Fibroblast of lung (primary cell): ENCODE measurements at places on chromosomes 7 and 10. TPM values are rescaled to one million over a fixed set of nuclear protein-coding genes. Genes with fewer than 3 reads are reported as not detected.

- H3K27ac ChIP-seq: no peak overlapping the region
- peaks cover 7% of the 10 kb centered on the region for H3K27me3 ChIP-seq
- no peak for DNase-seq
- H3K36me3 ChIP-seq: no peaks in the 10 kb centered on the region
These were observed 2.7 kb downstream of the MUC3A start for GRCh38 chr7:100951888-100952560.

DNA sequence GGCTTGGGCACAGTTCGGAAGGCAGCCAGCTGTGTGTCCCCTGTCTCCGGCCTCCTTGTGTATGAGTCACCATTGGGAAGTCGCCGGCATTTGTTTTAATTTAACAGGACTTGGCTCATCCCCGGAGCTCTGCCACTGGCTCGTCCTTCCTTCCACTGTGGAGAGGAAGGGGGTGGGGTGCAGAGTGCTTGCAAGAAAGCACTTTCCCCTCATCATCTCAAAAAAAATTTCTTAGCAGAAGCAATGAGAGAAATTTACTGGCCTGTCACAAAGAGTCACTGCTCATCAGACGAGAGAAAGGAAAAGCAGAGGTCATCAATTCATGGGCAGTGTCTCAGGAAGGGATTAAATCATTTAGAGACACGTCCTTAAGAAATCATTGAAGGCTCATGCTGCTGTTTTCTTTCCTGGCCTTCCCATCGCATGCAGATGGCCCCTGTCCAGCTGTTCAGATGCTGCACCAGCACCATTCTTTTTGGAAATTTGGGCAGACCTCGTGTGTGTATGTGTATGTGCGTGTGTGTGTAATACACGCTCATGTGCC lies 93.3 kb downstream of the BMS1 start:
- H3K27ac ChIP-seq: no peak overlapping the region
- no peaks in the 10 kb centered on the region for H3K27me3 ChIP-seq
- H3K4me3 ChIP-seq: no peak overlapping the region
- H3K4me1 ChIP-seq: no peaks in the 10 kb centered on the region
- no peaks in the 10 kb centered on the region for H3K36me3 ChIP-seq

DNA sequence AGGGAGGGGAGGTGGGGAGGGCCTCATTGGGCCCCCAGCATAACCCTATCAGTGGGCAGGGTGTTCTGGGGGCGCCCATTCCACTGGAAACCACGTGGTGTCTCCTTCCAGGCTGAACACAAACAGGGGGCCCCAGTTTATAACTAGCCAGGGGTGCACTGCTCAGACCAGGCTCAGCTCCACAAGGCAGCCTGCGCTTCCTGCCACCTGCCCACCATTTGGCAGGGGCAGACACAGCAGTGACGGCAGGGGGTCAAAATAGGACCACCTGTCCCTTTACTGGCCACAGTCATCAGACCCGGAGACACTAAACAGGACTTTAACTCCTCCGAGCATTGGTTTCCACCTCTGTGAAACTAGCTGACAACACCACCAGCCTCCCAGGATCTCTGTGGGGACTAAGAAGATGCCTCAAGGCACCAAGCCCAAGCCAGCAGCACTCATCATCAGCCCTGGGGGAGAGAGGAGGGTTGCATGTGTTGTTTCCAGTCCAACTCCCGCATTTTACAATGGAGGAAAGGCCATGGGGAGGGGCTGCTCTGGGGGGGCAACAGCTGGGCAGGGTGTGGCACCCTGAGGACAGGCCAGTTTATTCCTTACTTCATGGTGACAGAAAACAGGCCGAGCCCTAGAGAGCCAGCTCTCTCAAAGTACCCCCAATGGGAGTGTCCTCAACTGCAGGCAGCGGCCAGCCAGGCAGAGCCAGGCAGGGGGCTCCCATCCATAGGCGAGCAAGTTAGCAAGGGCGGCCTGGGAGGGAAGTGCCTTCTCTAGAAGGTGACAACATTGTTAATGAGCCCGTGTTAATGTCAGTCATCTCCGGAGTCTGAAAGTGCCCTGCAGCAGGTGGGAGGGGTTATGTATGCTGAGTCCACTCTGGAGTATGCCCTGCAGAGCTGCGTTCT lies 127.6 kb downstream of the TNS3 start:
- H3K4me3 ChIP-seq: no peak overlapping the region
- H3K36me3 ChIP-seq: peaks cover under 1% of the 10 kb centered on the region
- no peak for DNase-seq
- peaks cover 63% of the 10 kb centered on the region for H3K4me1 ChIP-seq
- H3K27ac ChIP-seq: peak overlapping the region; percentile 93

GRCh38 chr10:80498833-80499741 lies 38.6 kb upstream of the SH2D4B start:
- H3K27ac ChIP-seq: peak overlapping the region; percentile 67
- H3K36me3 ChIP-seq: no peaks in the 10 kb centered on the region
- H3K4me3 ChIP-seq: no peak overlapping the region
- H3K27me3 ChIP-seq: no peaks in the 10 kb centered on the region

DNA sequence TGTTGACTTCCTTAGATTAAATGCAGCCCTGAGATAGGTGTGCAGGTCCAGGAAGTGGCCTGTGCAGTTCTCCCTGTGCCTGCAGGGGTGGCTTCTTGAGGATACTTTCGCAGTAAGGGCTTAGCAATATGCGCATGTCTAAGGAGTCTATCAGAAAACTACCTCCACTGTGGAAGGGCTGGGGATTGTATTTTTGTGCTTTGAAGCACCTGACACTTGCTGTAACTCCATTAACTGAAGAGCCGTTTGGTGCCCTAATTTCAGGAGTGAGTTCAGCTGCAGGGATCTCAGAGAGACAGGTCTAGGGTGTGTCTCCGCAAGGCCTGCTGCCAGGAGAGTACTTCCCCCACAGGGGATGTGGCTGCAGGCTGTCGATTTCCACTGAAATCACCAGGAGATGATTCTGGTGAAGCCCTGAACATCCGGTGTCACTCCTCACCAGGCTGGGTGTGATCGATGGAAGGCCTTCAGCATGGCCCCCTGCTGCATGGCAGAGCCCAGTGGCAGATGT lies 35.5 kb downstream of the IKZF1 start:
- no peak for DNase-seq
- H3K27me3 ChIP-seq: no peaks in the 10 kb centered on the region
- H3K36me3 ChIP-seq: no peaks in the 10 kb centered on the region
- no peak overlapping the region for H3K4me3 ChIP-seq
- H3K27ac ChIP-seq: no peak overlapping the region
- no peaks in the 10 kb centered on the region for H3K4me1 ChIP-seq

The FAM185A gene
- 8.2 and 9.9 TPM in 2 replicates for total RNA-seq

The ZNF467 gene
- 1.0 and 1.3 TPM in 2 replicates for total RNA-seq

The THSD7A gene
- under 0.01 and 0.83 TPM in 2 replicates for total RNA-seq

- H3K4me1 ChIP-seq: no peaks in the 10 kb centered on the region
- no peak overlapping the region for H3K4me3 ChIP-seq
- no peak for DNase-seq
- no peaks in the 10 kb centered on the region for H3K36me3 ChIP-seq
These were observed 138.4 kb downstream of the FGFR2 start for GRCh38 chr10:121459622-121460453.

DNA sequence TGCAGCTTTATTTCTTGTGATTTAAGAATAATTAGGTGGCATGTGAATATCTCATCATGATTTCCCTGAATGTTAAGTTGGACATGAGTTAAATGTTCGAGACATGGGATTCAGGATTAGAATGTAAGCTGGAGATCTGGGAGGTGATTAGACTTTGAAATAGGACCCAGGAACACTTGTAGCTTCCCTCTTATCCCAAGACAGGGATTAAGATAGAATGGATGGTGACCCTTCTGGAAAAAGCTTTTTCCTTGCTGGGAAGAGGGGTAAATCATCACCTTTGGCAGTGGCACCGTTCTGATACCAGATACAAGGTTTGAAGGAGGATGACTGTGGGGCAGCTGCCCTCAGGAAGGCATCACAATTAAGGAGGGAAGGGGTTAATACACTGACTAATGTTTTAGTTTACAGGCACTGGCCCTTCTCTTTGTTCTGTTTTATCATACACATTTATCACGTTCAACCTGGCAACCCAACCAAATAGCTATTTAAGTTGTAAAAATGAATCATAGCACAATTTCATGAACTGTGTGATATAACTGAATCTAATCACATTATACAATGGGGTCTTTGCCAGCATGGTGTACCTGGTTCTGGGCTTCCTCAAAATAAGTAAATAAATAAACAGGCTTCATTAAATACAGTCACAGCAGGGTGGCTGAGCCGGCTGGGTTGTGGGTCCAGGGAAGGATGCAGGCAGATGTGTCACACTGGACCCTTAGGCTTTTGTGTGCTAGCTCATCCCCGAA lies 212.7 kb downstream of the LRMDA start:
- DNase-seq: no peak
- H3K4me1 ChIP-seq: no peaks in the 10 kb centered on the region
- H3K36me3 ChIP-seq: no peaks in the 10 kb centered on the region
- H3K27me3 ChIP-seq: peaks cover 3% of the 10 kb centered on the region

The TMEM184A gene
- total RNA-seq: under 0.01 TPM in 2 replicates

GRCh38 chr10:22250897-22251660 lies 33.3 kb upstream of the EBLN1 start:
- H3K36me3 ChIP-seq: no peaks in the 10 kb centered on the region
- peaks cover 6% of the 10 kb centered on the region for H3K4me1 ChIP-seq
- no peaks in the 10 kb centered on the region for H3K27me3 ChIP-seq
- H3K4me3 ChIP-seq: peak overlapping the region; percentile 68
- DNase-seq: peak; percentile 44

GRCh38 chr7:74684921-74685320 lies 27.4 kb downstream of the GTF2I start:
- H3K27me3 ChIP-seq: no peaks in the 10 kb centered on the region
- DNase-seq: no peak
- H3K36me3 ChIP-seq: peaks cover 1% of the 10 kb centered on the region
- no peak overlapping the region for H3K4me3 ChIP-seq
- H3K4me1 ChIP-seq: no peaks in the 10 kb centered on the region

DNA sequence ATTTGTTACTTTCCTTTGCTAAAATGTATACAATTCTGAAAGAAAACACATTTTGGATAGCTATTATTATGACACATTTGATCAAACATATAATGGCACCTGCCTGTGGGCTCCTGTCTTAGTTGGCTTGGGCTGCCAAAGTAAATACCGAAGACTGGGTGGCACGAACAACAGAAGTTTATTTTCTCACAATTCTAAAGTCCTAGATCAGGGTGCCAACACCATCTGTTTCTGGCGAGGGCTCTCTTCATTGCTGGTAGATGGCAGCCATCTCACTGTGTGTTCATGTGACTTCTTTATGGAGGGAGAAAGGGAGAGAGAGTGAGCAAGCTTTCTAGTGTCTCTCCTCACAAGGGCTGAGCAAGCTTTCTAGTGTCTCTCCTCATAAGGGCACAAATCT lies 195.8 kb upstream of the FAM3C start:
- no peak for DNase-seq
- H3K4me1 ChIP-seq: no peaks in the 10 kb centered on the region
- H3K27ac ChIP-seq: no peak overlapping the region
- no peaks in the 10 kb centered on the region for H3K27me3 ChIP-seq

DNA sequence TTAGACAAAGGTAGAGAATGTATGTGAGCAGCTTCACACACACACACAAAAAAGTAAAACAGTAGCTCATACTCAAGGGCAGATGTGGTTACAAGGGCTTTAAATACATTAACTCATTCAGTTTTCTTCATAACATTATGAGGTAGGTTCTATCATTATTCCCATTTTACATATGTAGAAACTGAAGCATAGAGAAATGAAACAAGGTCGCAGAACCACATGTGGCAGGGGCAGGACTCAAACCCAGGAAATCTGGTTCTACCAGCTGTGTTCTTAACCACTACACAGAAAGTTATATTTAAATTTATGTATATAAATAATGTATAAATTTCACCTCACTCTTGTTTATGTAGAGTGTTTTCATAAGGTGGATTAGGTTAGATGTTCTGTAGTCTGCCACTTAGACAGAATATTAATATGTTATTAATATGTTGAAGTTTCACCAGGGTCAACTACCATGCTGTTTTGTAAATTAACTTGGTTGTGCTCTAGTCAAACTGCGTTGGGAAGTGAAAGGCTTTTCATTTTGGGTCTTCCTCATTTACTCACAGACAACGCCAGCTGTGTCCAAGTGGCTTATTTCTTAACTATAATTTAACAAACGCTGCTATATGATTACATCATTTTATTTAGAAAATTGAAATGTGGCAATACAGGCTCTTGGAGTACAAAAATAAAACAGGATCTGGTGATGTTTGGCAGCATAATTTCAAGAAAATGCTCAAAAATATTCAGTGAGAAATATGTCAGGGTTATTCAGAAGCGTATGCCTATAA lies 138.4 kb downstream of the MDFIC start:
- no peak overlapping the region for H3K27ac ChIP-seq
- no peaks in the 10 kb centered on the region for H3K4me1 ChIP-seq
- no peaks in the 10 kb centered on the region for H3K36me3 ChIP-seq
- H3K4me3 ChIP-seq: no peak overlapping the region

The FAM241B gene
- 0.26 and 0.99 TPM in 2 replicates for total RNA-seq

- no peak overlapping the region for H3K27ac ChIP-seq
- H3K27me3 ChIP-seq: no peaks in the 10 kb centered on the region
- no peak overlapping the region for H3K4me3 ChIP-seq
- no peaks in the 10 kb centered on the region for H3K36me3 ChIP-seq
These were observed 118.1 kb downstream of the SRI start for GRCh38 chr7:88101769-88102168.

GRCh38 chr7:21276471-21277035 lies 151.3 kb upstream of the SP4 start:
- H3K27ac ChIP-seq: no peak overlapping the region
- H3K36me3 ChIP-seq: no peaks in the 10 kb centered on the region
- no peaks in the 10 kb centered on the region for H3K4me1 ChIP-seq
- no peak overlapping the region for H3K4me3 ChIP-seq

GRCh38 chr7:129830949-129831348 lies 121.8 kb downstream of the UBE2H start:
- H3K27ac ChIP-seq: peak overlapping the region; percentile 67
- no peaks in the 10 kb centered on the region for H3K27me3 ChIP-seq
- H3K36me3 ChIP-seq: peaks cover 6% of the 10 kb centered on the region
- peaks cover 13% of the 10 kb centered on the region for H3K4me1 ChIP-seq
- H3K4me3 ChIP-seq: no peak overlapping the region

DNA sequence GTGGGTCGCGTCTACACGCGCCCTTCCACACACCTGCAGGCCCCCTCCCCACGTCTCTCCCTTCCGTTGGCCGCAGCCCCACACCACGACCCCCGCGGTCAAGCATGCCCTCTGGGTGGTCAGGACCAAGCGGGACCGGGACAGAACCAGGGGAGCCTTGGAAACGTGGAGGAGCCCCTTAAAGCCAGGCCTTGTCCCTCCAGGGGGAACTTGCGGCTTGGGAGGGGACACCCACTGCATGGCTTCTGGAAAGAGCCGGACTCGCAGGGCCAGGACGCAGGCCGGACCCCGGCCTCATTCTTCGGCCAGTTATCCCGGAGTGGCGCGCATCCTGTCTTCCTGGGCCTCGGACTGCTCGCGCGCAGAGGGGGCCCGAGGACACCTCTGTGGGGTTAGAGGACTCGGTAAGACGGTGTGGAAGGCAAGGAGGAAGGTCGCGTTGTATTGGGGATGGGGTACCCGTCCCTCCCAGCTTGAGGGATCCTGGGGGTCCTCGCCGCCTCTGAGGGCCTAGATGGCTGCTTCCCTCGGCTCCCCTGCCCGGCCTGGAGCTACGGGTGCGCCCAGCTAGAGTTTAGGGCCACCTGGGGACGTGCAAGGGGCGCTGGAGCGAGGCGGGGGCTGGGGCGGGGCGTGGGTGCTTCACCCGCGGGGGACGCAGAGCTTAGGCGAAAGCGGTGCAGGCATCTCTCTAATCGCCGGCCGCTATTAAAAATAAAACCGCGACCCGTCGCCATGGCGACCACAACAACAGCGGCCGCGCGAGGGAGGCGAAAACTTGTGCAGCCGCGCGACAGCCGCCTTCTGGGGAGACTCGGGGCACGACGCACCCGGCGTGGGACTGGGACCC lies 1.8 kb upstream of the PDGFA start:
- no peak overlapping the region for H3K27ac ChIP-seq
- peaks cover 34% of the 10 kb centered on the region for H3K27me3 ChIP-seq
- no peaks in the 10 kb centered on the region for H3K4me1 ChIP-seq
- no peak for DNase-seq

The MCM10 gene
- 0.51 and 0.83 TPM in 2 replicates for total RNA-seq

The HOXA4 gene
- 0.33 and 0.51 TPM in 2 replicates for total RNA-seq

The LRRC17 gene
- total RNA-seq: 12.6 and 30.8 TPM in 2 replicates

The C10orf62 gene
- not detected in 2 replicates for total RNA-seq

The HOXA1 gene
- total RNA-seq: 0.50 and 0.51 TPM in 2 replicates
